Fibroblast of lung (primary cell): ENCODE measurements at places on chromosomes 16 and 17.

GRCh38 chr17:80621335-80621996 lies 76.8 kb downstream of the RPTOR start:
- no peak for DNase-seq
- H3K4me3 ChIP-seq = no peak overlapping the region
- no peaks in the 10 kb centered on the region for H3K36me3 ChIP-seq
- no peaks in the 10 kb centered on the region for H3K4me1 ChIP-seq

- DNase-seq = peak; percentile 89
- H3K27me3 ChIP-seq = no peaks in the 10 kb centered on the region
- H3K4me3 ChIP-seq = peak within 1 kb of the TSS; percentile 74
- H3K27ac ChIP-seq = peak within 1 kb of the TSS; percentile 88
- H3K4me1 ChIP-seq = peaks cover 7% of the 10 kb centered on the region
Measured at GRCh38 chr16:648781-649589, at the start of gene WDR90. Gene WDR90, plus strand, starts transcription at chr16:649365. Its CDS starts 52 bp downstream, at chr16:649417.

DNA sequence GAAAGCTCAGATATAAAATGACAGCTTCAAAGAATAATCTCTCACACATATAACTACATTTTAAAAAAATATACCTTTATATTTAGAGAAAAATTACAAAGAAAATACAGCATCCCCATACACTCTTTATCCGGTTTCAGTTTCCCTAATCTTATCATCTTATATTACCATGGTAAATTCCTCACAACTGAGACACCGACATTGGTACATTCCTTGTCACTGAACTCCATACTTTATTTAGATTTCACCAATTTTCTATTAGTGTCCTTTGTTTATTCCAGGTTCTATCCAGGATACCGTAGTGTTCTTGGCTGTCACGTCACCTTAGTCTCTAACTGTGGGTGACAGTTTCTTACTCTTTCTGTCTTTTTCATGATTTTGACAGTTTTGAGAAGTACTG lies 22.0 kb upstream of the ABCA10 start:
- no peaks in the 10 kb centered on the region for H3K36me3 ChIP-seq
- H3K4me3 ChIP-seq = no peak overlapping the region
- DNase-seq = peak; percentile 44
- H3K27ac ChIP-seq = no peak overlapping the region
- no peaks in the 10 kb centered on the region for H3K4me1 ChIP-seq

DNA sequence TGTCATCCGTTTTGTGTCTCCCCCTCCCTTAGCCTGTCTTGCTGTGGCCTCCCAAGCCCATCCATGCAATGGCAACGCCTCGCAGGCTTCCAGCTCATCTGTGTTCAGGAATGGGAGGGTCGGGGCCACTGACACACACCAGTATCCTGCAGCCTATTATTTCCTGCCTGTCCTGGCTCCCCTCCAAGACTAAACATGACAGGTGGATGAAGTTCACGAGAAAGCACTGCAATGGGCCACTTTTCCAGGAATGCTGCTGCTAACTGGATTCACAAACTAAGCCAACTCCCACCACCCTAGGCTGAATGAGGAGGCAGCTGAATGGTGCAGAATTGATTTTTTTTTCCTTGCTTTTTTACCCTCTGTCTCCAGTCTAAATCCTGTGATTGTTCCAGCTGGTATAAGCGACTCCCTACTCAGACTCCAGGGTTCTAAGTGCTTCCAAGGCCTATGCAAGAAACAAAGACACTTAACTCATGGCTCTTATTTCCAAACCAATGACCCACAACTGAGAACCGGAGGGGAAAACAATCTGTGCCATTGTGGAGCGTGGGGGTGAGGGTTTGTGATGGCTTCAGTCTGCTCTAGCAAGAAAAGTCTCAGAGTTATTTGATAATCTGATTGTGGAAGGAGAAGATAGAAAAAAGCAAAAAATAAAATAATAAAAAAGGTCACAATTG lies 23.3 kb downstream of the TMEM100 start:
- no peaks in the 10 kb centered on the region for H3K36me3 ChIP-seq
- no peaks in the 10 kb centered on the region for H3K4me1 ChIP-seq
- H3K27ac ChIP-seq = no peak overlapping the region
- DNase-seq = no peak
- peaks cover 4% of the 10 kb centered on the region for H3K27me3 ChIP-seq

DNA sequence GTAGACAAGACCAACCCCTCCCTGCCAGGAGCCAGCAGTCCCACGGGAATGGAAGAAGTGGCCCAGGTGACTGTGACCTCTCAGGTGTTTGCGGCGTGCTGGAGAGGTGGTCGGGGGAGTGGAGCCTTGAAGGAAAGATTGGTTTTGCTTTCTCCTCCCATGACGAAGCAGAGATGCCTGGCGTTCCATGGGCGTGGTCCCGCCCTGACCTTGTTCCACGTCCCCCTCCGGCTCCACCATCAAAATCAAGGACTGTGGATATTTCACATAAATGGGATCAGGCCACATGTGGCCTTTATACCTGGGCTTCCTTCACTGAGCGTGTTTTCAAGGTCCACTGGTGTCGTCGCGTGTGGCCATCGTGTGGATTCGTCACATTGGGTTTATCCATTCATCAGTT lies 270.6 kb upstream of the TNRC6C start:
- no peaks in the 10 kb centered on the region for H3K4me1 ChIP-seq
- H3K4me3 ChIP-seq = no peak overlapping the region
- no peak overlapping the region for H3K27ac ChIP-seq
- no peak for DNase-seq

GRCh38 chr17:64498308-64499203 lies 1.7 kb upstream of the POLG2 start:
- H3K27me3 ChIP-seq = no peaks in the 10 kb centered on the region
- H3K36me3 ChIP-seq = peaks cover 26% of the 10 kb centered on the region
- no peak overlapping the region for H3K4me3 ChIP-seq

DNA sequence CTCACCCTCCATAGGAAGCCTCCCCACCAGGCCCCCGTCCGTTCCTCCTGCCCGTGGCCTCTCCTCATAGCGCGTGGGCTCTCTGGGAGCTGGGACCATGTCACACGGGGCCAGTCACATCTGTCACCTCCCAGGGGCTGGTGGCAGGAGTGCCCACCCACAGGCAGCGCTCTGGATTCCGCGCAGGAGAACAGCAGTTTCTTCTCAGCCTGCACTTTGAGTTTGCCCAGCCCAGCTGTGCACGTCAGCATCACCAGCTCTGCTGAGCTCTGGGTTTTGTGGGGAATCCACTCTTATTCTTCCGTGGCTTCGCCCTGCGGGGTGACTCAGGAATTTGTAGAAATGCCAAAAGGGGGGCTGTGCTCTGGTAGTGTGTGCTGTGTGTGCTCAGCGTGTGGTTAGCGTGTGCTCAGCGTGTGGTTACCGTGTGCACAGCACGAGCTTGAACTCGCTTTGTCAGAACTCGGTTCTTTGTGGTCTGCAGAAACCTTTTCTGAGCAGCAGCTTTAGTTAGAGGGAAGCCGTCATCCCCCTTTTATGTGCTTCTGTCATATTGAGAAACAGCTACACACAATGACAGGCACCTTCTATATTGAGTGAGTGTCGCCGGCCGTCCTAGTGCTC lies 3.2 kb downstream of the ACSF3 start:
- no peak overlapping the region for H3K4me3 ChIP-seq
- no peak overlapping the region for H3K27ac ChIP-seq
- no peak for DNase-seq
- H3K27me3 ChIP-seq = no peaks in the 10 kb centered on the region

DNA sequence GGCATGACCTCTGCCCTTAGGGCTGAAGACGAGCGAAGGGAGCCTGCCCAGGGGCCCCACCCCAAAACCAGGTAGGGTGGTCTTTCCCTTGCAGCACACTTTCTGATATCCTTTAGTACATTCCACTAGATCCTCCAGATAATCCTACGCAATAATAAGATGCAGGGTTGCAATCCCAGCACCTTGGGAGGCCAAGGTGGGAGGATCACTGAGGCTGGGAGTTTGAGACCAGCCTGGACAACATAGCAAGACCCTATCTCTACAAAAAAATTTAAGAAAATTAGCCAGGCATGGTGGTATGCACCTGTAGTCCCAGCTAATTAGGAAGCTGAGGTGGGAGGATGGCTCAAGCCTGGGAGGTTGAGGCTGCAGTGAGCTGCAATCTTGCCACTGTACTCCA lies 34.9 kb upstream of the MLKL start:
- peaks cover 13% of the 10 kb centered on the region for H3K27me3 ChIP-seq
- DNase-seq = no peak
- H3K4me1 ChIP-seq = no peaks in the 10 kb centered on the region
- H3K36me3 ChIP-seq = no peaks in the 10 kb centered on the region

DNA sequence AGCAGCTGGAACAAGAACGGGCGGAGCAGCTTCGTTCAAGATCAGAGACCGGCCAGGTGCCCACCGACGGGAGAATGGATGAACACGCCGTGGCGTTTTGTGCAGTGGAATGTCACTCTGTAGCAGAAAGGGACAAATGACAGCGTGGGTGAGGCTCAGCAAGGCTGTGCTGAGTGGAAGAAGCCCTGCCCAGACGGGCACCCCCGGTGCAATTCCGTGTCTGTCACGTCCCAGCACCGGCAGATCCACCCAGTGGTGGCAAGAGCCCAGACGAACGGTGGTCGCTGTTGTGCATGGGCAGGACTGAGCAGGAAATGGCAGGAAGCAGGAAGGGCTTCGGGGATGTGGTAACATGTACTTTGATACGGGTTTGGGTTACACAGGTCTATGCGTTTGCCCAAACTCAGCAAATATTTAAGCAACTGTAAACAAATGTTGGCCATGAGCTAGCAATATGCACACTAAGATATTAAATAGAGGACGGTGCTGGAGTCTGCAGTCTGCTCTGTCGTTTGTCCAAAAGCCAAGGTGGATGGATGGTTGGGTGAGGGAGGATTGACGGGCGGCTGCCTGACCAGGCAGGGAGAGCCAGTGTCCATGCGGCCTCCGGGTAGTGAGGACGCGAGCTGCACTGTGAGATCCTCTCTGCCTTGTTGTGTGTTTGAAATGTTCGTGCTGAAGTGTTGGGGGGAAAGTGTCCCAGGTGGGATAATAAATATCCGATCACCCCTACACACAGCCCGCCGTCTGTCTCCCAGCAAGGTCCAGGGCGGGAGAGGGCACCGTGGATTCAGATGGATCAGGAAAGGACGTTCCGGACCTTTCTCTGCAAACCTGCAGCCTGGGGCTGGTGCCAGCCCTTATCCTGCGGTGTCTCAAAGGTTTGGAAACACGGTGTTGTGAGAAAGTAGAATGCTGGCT lies 48.4 kb downstream of the COX4I1 start:
- peaks cover 16% of the 10 kb centered on the region for H3K27me3 ChIP-seq
- H3K4me1 ChIP-seq = no peaks in the 10 kb centered on the region
- no peak overlapping the region for H3K4me3 ChIP-seq
- H3K27ac ChIP-seq = no peak overlapping the region

- DNase-seq = no peak
- no peak overlapping the region for H3K4me3 ChIP-seq
- no peaks in the 10 kb centered on the region for H3K27me3 ChIP-seq
- H3K4me1 ChIP-seq = no peaks in the 10 kb centered on the region
- H3K27ac ChIP-seq = no peak overlapping the region
- H3K36me3 ChIP-seq = no peaks in the 10 kb centered on the region
Measured at GRCh38 chr16:78389009-78389498, 289.6 kb downstream of the WWOX start.

DNA sequence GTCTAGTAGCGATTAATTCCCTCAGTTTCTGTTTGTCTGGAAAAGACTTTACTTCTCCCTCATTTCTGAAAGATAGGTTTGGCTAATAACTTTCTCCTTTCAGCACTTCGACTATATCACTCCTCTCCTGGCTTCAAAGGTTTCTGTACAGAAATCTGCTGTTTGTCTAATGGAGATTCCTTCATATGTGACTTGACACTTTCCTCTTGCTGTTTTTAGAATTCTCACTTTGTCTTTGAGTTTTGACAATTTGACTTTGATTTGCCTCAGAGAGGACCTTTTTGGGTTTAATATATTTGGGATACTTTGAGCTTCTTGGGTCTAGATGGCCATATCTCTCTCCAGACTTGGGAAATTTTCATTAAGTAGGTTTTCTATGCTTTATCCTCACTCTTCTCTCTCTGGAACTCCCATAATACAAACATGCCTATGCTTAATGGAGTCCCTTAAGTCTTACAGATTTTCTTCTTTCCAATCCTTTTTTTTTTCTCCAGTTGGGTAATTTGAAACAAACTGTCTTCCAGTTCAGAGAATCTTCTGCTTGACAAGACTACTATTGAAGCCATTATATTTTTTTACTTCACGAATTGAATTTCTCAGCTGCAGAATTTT lies 7.8 kb upstream of the PRSS21 start:
- no peaks in the 10 kb centered on the region for H3K36me3 ChIP-seq
- H3K4me3 ChIP-seq = no peak overlapping the region
- peaks cover 5% of the 10 kb centered on the region for H3K27me3 ChIP-seq
- H3K4me1 ChIP-seq = no peaks in the 10 kb centered on the region

GRCh38 chr17:33523577-33523981 lies 230.5 kb upstream of the ASIC2 start:
- no peaks in the 10 kb centered on the region for H3K4me1 ChIP-seq
- no peaks in the 10 kb centered on the region for H3K36me3 ChIP-seq
- DNase-seq = peak; percentile 10
- no peak overlapping the region for H3K4me3 ChIP-seq

DNA sequence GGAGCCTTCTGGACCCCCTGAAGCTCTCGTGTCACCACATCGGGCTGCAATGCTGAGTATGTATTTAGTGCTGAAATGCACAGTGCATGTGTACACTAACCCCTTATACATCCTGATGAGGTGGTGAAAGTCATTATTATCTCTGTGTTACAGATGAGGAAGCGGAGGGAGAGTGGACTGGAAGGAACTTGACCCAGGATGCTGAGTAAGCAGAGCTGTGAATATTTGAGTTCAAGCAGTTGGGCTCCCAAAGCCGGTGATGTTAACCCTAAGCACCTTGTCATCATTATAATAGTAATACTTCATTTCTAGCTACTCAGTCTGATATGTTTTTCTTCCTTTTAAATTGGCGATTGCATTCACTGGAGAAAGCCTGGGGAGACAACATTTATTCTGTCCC lies 25.9 kb upstream of the NKD1 start:
- no peaks in the 10 kb centered on the region for H3K4me1 ChIP-seq
- H3K27ac ChIP-seq = no peak overlapping the region
- no peak for DNase-seq
- no peaks in the 10 kb centered on the region for H3K36me3 ChIP-seq
- no peaks in the 10 kb centered on the region for H3K27me3 ChIP-seq
- H3K4me3 ChIP-seq = no peak overlapping the region

GRCh38 chr17:45782889-45783592 lies 1.1 kb upstream of the CRHR1 start:
- no peak overlapping the region for H3K27ac ChIP-seq
- H3K36me3 ChIP-seq = no peaks in the 10 kb centered on the region
- peaks cover 48% of the 10 kb centered on the region for H3K27me3 ChIP-seq
- no peaks in the 10 kb centered on the region for H3K4me1 ChIP-seq

- H3K27ac ChIP-seq = peak within 1 kb of the TSS; percentile 79
- H3K27me3 ChIP-seq = no peaks in the 10 kb centered on the region
- DNase-seq = peak; percentile 77
- H3K4me1 ChIP-seq = peaks cover 21% of the 10 kb centered on the region
- H3K4me3 ChIP-seq = peak within 1 kb of the TSS; percentile 100
Measured at GRCh38 chr17:40443196-40443987, at the start of gene IGFBP4. Gene IGFBP4, plus strand, starts transcription at chr17:40443450. Its CDS starts 286 bp downstream, at chr17:40443736.

GRCh38 chr17:7858522-7858810 lies 663 bp downstream of the CYB5D1 start:
- H3K36me3 ChIP-seq = peaks cover 9% of the 10 kb centered on the region
- no peaks in the 10 kb centered on the region for H3K27me3 ChIP-seq
- peak overlapping the region; percentile 92 for H3K27ac ChIP-seq
- H3K4me1 ChIP-seq = peaks cover 18% of the 10 kb centered on the region
- peak overlapping the region; percentile 93 for H3K4me3 ChIP-seq
